ENCODE measurements at places on chromosomes 7 and 10. TPM values are rescaled to one million over a fixed set of nuclear protein-coding genes. Genes with fewer than 3 reads are reported as not detected.

Gene SCD
- total RNA-seq: 130 TPM

Gene SEC31B
- total RNA-seq: 2.7 TPM

Gene STYXL1
- 41.2 TPM for total RNA-seq

Gene SPDYE2B
- total RNA-seq: not detected

Gene NUTM2B
- total RNA-seq: 0.30 TPM

Gene GIMAP8
- not detected for total RNA-seq

Gene NEUROD6
- not detected for total RNA-seq

Gene CPEB3
- total RNA-seq: 0.32 TPM

Gene PLA2G12B
- total RNA-seq: not detected

Gene GPR26
- not detected for total RNA-seq

Gene ELN
- not detected for total RNA-seq

Gene UNCX
- not detected for total RNA-seq

Gene FAM237B
- total RNA-seq: not detected

Gene MYO1G
- total RNA-seq: 0.16 TPM

Gene LIPN
- not detected for total RNA-seq

Gene PRPS1L1
- total RNA-seq: not detected

Gene ITGB8
- 1.4 TPM for total RNA-seq

Gene LEP
- total RNA-seq: not detected

Gene CALHM1
- not detected for total RNA-seq

Gene KCNH2
- total RNA-seq: 2.0 TPM

Gene EPHA1
- not detected for total RNA-seq

Gene MARCHF5
- total RNA-seq: 34.4 TPM

Gene TSPAN13
- total RNA-seq: 16.4 TPM

Gene MALRD1
- not detected for total RNA-seq

Gene EPO
- total RNA-seq: not detected

Gene WEE2
- total RNA-seq: not detected

Gene RELN
- 0.01 TPM for total RNA-seq

Gene NRAP
- not detected for total RNA-seq

Gene TMEM213
- total RNA-seq: not detected

Gene ANKRD2
- 5.0 TPM for total RNA-seq

Gene ENTPD7
- total RNA-seq: 10.9 TPM

Gene ATP6V1F
- total RNA-seq: 271 TPM

Gene CYP3A4
- not detected for total RNA-seq

Gene PTCD1
- total RNA-seq: 5.4 TPM

Gene XRCC2
- total RNA-seq: 3.5 TPM

Gene SYNPO2L
- not detected for total RNA-seq

Gene HPSE2
- total RNA-seq: not detected

Gene AQP1
- total RNA-seq: 0.67 TPM

Gene SEMA4G
- total RNA-seq: 9.0 TPM

Gene PARG
- 20.2 TPM for total RNA-seq

Gene CCDC71L
- 13.6 TPM for total RNA-seq

Gene ITPRID1
- total RNA-seq: not detected

Gene SLIT1
- 0.04 TPM for total RNA-seq

Gene CPVL
- 0.29 TPM for total RNA-seq

Gene CARD11
- 1.5 TPM for total RNA-seq

Gene VAX1
- total RNA-seq: 0.97 TPM

Gene SPDYE6
- not detected for total RNA-seq

Gene LRRTM3
- total RNA-seq: not detected

Gene DNAH11
- 0.20 TPM for total RNA-seq

Data from A549 treated with Mapracorat at 1 μM for 4 hours (cell line).